ENCODE measurements at places on chromosomes 11 and 22.

DNA sequence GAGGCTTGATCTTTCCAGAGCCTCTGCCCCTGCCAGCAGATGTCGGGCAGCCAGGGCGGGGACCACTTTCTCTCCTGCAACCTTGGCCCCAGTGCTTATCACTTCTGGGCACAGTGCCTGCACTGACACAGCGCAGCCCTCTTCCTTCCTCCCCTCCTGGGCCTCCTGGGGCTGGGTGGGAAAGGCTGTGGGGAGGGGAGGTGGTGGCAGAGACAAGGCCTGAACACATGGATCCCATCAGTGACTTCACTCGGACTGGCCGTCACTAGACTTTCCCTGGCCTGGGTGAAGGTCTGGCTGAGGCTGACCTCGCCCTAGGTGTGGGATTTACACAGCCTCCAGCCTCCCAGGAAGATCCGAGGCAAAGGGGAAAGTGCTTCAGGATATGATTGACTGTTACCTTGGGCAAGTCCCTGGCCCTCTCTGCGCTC is 68.1 kb downstream of the LRRC32 start:
- no peak for DNase-seq

- DNase-seq, result no peak
Observed at GRCh38 chr11:76589477-76589876, 81.1 kb downstream of the LRRC32 start.

DNA sequence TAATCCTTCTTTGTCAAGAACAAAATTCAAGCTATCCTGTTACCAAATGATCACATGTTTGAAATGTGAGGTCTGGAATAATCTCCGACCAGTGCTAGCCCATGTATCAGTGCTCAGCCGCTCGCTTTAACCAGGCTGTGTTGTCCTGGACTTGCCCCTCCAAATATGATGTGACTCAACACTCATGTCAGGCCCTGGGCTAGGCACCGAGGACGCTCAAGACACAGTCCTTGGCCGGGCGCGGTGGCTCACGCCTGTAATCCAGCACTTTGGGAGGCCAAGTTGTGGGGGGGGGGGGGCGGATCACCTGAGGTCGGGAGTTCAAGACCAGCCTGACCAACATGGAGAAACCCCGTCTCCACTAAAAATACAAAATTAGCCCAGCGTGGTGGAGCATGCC is 54.1 kb upstream of the WNT7B start:
- DNase-seq, result no peak

- DNase-seq, result no peak
Observed at GRCh38 chr22:43094085-43094484, 4.9 kb upstream of the TTLL1 start.

DNA sequence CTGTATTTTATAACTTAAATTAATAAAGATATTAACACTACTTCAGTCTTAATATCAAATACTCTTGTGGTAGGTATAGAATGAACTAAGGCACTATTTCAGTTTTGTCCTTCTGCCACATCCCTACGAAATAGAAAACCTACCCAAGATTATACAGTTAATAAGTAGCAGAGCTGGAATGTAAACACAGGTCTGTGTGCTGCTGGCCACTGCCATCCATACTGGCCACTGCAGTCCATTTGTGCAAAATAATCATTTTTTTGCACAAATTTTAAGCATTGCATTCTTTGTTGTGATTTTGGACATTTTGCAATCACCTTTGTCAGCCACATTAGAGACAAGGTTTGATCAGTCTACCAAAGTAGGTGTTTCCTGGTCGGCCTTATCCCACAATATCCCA is 91.9 kb downstream of the ME3 start:
- no peak for DNase-seq

GRCh38 chr11:76316726-76317125 is 64.2 kb downstream of the THAP12 start:
- DNase-seq, result no peak

- peak; percentile 50 for DNase-seq
Observed at GRCh38 chr11:85627332-85627997, at the start of gene DLG2. DLG2 (minus strand) TSS chr11:85627344.

DNA sequence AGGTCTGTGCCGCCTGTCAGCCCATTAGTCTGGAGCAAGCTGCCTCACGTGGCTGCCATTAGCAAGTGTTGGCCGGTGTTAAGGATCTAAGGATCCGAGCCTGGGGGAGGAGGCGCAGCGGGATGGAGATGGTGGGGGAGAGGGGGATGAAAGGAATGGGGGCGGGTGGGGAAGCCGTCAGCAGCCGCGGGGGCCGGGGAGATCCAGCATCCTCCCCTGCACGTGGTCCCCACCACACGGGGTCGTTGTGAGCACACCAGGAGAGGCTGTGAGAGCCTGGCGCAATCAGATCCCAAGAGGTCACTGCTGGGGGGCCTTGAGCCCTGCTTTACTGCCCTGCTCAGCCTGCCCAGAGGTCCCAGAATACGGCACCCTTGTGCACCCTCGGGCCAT is 7.3 kb downstream of the CABP7 start:
- DNase-seq, result peak; percentile 30

DNA sequence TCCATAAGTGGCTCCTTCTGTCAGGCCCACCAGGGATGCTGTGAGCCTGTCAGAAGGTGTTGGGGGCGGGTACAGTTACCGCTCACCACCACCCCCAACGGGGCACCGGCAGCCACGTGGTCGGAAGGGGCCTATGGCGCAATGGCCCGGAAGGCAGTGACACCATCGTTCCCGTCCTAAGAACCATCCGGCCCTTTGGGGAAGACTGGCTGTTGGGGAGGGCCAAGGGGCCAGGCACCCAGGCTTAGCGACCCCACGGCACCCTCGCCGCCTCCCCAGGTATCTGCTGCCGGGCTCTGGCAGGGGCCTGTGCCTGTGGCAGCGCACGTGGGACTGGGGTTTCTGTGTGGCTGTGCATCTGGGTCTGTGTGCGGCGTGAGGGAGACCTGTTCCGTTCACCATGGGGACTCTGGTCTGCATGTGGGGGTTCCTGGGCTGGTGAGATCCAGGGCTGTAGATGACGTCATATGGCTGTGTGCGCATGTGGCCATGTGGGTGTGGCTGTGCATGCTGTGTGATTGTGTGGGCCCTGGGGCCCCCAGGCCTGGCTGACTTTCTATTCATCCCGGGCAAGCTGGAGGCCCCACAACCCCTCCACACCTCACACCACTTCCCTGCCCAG is 717 bp downstream of the OSM start:
- DNase-seq, result no peak

DNA sequence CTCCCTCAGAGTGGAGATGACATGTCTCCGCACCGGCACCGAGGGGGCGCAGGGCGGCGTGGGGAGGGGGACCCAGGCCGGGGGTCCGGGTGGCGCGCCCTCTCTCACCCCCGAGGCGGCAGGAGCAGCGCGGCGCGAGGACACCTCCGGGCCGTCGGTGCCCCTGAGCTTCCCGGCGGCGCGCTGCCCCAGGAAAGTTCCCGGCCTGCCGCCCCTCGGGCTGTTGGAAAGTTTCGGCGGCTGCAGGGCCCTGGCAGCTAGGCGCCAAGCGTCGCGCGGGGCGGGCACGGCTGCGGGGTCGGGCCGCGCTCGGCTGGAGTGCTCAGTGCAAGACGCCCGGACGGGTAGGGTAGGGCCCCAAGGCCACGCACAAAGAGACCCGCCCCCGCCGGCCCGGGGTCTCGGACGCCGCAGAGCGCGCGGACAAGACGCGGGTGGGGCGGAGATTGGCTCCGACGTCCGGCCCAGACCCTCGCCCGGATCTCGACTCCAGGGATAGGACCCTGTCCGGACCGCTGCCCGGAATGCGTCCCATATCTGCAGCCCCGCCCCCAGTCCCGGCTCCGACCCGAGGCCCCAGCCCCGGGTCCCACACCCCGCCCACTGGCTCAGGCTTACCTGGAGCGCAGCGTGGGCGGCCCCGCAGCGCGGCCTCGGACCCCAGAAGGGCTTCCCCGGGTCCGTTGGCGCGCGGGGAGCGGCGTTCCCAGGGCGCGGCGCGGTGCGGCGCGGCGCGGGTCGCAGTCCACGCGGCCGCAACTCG is 471 bp downstream of the ARVCF start:
- no peak for DNase-seq

DNA sequence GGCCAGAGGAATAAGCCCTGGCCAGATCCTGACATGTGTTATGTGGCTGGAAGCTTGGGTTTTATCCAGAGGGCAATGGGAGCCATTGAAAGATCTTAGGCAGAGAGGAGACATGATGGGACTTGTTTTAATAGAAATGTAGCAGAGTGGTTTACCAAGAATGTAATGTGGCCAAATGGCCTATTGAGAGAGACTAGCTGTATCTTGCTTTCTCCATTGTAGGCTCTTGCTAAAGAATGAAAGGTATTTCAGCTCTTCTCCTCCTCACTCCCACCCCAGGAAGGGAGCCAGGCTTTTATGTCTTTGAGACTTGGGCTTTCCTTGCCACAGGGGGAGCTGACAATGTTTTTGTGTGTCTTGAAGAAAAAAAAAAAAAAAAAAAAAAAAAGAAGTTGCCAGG is 82.3 kb downstream of the TRIM29 start:
- no peak for DNase-seq

DNA sequence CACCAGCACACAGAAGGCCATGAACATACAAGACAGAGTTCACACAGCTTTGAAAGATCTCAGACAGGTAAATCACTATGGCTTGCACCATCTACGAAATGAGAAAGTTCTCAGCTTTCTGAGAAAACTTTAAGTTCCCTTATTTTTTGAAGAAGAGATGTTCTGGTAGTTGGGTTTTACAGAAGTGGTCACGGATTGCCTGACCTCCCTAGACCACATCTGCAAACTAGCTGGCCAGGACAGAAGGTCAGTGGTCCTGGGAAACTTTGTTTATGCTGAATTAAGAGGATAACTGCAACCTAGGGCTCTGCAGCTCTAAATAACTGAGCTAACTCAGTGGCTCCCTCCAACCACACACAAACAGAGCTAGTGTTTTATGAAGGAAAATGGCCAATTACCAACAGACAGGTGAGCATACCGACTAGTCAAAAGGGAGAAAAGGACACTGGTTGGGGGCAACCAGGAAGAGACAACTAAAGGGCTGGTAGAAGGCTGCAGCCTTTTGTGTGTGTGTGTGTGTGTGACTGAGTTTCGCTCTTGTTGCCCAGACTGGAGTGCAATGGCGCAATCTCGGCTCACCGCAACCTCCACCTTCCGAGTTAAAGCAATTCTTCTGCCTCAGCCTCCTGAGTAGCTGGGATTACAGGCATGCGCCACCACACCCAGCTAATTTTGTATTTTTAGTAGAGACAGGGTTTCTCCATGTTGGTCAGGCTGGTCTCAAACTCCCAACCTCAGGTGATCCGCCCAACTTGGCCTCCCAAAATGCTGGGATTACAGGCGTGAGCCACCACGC is 8.5 kb upstream of the SCN2B start:
- DNase-seq, result no peak

DNA sequence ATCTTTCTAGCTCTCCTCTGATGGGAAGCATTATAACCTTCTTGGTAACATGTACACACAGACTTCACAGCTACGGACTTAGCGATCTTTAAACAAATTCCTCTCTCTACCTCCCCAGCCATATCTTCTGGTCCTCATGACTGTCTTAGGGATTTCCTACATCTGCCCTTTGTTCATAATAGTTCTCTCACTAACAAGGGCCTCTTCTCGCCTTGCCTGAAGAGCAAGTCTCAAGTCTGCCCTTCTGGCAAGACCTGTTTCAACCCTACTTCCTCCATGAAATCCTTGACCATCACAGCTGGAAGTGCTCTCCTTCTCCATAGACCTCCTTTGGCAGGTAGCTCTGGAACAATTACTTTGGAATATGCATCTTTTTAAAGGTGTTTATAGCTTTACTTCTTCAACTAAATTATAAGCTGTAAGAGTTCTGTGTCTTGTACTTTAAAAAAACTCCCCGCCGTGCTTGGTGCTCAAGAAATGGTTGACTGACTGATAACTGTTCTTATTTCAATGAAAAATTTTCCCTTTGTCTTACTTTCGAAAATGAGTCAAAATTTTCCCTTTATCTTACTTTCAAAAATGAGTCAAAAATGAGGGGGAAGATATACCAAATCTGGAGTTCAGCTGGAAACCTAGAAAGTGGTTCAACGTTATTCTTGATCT is 34.7 kb downstream of the SNX19 start:
- no peak for DNase-seq

GRCh38 chr11:76160856-76161255 is 45.4 kb downstream of the WNT11 start:
- no peak for DNase-seq

GRCh38 chr11:6587360-6587953 is 16.0 kb downstream of the RRP8 start:
- DNase-seq, result no peak

- DNase-seq, result peak; percentile 43
Observed at GRCh38 chr11:75547617-75548058, 14.4 kb upstream of the SERPINH1 start.

DNA sequence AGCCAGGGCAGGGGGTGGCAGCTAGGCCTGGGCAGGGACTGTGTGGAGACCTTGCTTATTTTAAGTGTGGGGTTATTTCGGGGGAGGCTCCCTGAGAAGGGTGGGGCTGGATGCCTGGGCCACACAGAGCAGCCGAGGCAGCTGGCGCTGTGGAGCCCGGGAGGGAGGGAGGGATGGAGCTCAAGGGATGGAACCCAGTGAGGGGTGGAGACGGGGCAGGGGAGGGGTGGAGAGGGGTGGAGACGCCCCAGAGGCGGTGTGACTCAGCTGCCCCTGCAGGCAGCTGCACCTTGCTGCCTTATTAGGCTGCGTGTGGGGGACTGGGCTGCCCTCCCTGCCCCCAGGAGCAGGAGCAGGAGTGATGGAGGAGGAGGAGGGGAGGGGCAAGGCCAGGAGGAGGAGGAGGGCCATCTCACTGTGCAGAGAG is 9.8 kb upstream of the TSSC4 start:
- DNase-seq, result peak; percentile 27

DNA sequence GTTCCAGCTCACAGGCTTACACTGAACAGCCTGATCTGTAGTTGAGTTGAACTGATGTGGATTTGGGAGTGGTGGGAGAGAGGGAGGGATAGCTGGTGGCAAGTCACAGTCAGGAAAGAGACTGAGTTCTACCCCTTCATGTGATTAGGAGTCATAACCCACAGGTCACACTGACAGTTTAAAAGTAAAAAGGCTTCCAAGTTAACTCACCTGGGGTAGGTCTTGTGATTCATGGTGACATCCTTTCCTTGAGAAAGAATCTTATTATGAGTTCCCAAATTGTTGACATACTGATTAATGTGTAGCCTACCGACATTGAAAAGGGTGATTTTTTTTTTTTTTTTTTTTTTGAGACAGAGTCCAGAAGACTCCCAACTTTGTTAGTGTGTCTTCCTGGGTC is 5.4 kb downstream of the IZUMO1R start:
- DNase-seq, result no peak

DNA sequence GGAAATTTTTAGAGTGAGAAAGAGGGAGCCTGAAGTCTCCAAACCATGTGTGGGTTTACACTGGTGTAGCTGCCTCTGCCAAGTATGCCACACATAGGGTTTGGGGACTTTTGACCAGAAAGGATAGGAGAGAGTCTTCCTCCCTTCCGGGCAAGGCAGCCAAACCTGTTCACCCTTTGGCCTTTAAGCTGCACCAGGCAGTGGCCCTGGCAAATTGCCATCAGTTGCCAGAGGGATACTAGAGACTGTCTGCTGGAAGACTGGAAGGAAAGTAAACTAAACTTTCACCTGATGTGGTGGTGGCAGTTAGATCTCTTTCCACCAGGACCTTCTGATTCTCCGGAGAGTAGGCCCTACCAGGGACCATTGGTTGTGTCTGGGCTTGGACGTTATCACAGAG is 1263.2 kb downstream of the FAM181B start:
- DNase-seq, result no peak

GRCh38 chr22:32822179-32822877 is 20.8 kb downstream of the TIMP3 start:
- DNase-seq, result no peak

GRCh38 chr22:48347311-48347710 is 1480.4 kb downstream of the BRD1 start:
- DNase-seq, result no peak
